WTC11 (cell line): ENCODE measurements at places on chromosomes 6 and 20. TPM values are rescaled to one million over a fixed set of nuclear protein-coding genes. Genes with fewer than 3 reads are reported as not detected.

- DNase-seq = peak; percentile 38
Observed at GRCh38 chr6:131952886-131953509, 1.8 kb upstream of the CCN2 start.

- DNase-seq = no peak
Observed at GRCh38 chr6:28978133-28978491, 27.0 kb downstream of the ZNF311 start.

DNA sequence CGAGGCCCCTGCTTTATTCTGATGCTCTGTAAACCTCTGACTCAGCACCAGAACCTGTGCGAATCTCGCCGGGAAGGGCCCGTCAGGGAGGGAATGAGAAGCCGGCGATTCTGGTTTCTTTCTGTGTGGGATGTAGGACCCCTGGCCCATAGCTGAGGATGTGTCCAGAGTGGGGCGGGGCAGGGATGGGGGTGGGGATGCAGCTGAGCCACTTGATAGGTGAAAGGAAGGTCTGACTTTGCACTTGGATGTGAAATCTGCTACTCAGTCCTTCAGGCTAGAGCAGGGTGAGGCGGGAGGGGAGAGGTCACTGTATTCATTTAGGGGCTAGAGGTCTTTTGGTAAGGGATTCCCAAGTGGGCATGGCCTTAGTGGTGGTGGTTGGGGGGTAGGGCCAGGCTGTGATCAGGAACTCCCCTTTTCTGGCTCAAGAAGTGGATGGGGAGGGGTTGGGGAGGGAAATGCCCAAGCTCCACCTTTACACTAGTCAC lies 2.3 kb downstream of the TOX2 start:
- DNase-seq = no peak

DNA sequence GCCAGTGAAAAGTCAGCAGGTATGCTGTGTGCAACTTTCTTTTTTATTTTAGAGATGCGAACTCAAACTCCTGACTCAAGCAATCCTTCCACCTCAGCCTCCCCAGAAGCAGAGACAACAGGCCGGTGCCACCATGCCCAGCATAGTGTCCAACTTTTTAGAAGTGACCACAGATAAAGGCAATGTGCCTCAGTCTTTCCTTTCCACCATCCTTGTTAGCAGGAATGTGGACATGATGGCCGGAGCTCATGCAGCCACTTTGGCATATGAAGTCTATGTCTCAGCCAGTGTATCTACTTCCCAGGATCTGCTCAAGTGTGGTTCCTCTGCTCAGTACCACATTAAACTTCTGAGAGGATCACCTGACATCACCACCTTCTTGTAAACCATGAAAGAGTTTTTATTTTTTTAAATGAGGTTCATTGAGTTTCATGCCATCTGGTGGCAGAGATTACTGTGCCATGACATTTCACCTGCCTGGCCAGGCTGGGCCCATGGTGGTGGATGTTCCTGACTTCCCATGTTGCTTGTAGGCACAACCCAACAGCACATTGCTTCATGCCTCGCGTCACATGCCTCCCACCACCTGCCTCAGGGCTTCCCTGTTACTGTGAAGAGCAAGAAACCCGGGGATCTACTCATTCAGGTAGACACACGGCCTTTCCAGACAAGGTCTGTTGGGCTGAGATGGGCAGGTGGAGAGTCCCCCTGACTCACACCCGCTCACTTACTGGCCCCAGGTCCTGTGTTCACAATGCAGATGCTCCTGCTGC lies 216.5 kb downstream of the LY86 start:
- no peak for DNase-seq

DNA sequence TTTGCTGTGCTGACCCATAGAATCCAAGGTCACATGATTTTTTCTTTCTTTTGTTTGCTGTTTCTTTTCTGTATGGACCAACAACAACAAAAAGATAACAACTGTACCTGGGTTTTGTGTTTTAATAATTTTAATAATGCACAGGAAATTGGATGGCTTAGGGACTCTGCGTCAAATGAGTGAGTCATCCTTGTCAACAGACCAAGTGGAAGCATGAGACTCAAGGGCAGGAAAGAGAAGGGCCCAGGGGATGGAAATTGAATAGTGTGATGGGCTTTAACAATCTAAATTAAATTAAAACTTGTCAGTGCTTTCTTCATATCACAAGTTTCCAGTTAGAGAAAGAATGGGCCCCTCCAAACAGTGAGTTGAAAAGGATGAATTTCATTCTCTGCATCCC lies 413.0 kb downstream of the PREX1 start:
- DNase-seq = no peak

DNA sequence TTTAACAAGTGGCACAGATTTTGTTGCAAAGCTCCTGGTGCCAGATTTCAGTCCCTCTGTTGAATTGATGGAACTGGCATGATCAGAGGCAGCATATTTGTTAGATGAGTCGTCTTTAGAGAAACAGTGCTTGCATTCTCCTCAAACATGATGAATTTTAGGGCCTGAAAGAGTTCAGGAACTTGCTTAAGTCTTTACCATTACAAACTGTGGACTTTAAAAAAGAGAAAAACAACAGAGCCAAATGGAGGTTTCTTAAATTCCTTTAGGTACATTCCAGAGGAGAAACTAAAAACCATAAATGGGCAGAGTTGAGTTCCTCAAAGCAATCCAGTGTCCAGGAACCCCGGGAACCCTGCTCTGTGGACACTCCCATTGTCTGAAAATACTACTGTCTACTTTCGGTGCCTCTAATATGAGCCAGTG lies 2.5 kb downstream of the GTF2H5 start:
- no peak for DNase-seq

- no peak for DNase-seq
Observed at GRCh38 chr6:116282698-116283097, 3.0 kb upstream of the TSPYL1 start.

- DNase-seq = no peak
Observed at GRCh38 chr20:3380228-3381070, 27.0 kb downstream of the DNAAF9 start.

GRCh38 chr6:22764496-22764895 lies 195.1 kb downstream of the HDGFL1 start:
- no peak for DNase-seq

DNA sequence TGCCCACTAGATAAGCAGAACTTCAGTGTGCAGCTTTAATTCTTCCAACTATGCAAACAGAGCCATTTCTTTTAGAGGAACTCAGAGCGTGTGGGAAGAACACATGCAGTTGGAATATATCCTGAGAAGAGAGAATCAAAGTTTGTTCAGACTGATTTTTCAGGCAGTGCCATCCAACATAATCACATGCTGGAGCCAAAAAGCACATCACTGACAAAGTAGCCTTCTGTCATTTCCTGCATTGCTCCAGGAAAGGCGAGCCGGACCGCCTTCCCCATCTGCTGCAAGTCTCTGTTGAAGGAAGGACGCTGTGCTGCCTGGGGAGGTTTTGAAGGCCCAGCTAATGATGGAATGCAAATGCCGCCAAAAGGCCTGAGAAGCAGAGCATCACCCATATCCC lies 98.4 kb downstream of the DOK5 start:
- no peak for DNase-seq

GRCh38 chr6:101545191-101545590 lies 151.7 kb downstream of the GRIK2 start:
- no peak for DNase-seq

DNA sequence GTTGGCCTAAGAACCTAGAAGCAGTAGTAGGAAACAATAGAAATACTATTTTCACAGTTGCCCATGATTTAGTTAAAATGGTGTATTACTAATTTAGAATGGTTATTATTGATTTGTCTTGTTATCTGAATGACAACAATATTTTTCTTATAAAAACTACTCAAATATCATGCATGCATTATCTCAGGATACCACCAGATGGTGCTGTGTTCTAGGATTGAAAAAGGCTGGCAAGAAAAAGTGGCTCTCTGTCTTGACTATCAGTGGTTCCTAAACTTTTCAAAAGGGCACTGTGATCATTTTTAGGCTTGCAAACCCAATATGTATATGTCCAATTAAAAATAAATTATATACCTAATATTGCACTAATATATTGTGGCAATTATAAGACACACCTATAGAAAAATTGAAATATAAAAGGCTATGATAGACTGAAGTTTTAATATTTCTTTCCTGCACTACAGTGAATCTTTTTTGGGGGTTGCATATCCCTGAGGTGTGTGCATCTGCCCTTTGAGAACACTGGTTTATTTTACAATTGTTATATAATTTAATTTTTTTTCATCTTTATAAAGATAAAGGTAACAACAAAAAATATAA lies 131.7 kb upstream of the MLIP start:
- no peak for DNase-seq

DNA sequence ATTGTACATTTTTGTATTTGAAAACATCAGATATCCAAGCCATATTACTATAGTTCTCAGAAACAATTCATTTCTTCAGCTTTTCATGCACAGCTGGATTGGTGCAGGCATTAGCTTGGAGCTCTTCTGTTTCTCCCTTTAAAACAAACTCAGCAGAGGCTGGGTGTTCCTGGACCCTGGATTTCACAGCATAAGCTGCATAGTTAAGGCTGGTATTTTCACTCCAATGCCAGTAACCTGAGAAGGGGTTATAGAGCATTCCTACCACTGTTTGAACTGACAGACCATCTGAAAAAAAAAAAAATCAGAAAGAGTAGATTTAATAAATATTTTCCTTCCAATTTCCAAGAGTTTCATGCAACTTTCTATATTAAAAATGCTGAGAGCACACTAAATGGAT lies 20.1 kb upstream of the FAXC start:
- peak; percentile 16 for DNase-seq

- no peak for DNase-seq
Observed at GRCh38 chr6:41545247-41545702, 906 bp upstream of the FOXP4 start.

DNA sequence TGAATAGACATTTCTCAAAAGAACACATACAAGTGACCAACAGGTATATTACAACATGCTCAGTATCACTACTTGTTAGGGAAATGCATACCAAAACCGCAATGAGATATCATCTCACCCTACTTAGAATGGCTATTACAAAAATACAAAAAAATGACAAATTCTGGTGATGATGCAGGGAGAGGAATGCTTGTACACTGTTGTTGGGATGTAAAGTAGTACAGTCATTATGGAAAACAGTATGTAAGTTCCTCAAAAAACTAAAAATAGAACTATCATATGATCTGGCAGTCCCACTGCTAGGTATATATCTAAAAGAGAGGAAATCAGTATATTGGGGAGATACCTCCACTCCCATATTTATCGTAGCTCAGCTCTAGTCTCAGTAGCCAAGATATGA lies 10.9 kb upstream of the SLC17A5 start:
- DNase-seq = no peak

PKIB gene
- 24.6 to 26.4 TPM (median 25.7 TPM) in 3 replicates for total RNA-seq

GRCh38 chr20:24694157-24694726 lies 224.8 kb downstream of the SYNDIG1 start:
- no peak for DNase-seq

CNKSR3 gene
- 3.9 to 5.7 TPM (median 4.0 TPM) in 3 replicates for total RNA-seq

CEP162 gene
- 7.6 to 8.3 TPM (median 7.9 TPM) in 3 replicates for total RNA-seq

DNA sequence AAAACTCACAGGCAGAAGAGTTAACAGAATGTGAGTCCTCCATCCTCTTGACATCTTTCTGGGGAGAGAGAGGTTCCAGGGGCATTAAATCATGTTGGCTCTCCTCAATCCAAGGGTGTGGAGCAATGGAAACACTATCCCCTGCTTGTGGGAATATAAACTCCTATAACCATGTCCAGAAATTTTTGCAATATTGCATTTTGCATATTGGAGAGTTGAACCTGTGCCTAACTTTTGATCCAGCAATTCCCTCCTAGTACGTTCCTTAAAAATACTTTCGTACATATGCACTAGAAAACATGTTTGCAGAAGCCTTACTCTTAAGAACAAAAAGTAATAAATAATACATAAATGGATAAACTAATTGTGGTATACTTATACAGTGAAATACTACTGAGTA lies 56.3 kb upstream of the FAM184A start:
- DNase-seq = no peak

PLEKHG1 gene
- total RNA-seq = 2.6 to 3.5 TPM (median 2.7 TPM) in 3 replicates

DCDC2 gene
- total RNA-seq = 1.4 to 3.2 TPM (median 1.8 TPM) in 3 replicates

DNA sequence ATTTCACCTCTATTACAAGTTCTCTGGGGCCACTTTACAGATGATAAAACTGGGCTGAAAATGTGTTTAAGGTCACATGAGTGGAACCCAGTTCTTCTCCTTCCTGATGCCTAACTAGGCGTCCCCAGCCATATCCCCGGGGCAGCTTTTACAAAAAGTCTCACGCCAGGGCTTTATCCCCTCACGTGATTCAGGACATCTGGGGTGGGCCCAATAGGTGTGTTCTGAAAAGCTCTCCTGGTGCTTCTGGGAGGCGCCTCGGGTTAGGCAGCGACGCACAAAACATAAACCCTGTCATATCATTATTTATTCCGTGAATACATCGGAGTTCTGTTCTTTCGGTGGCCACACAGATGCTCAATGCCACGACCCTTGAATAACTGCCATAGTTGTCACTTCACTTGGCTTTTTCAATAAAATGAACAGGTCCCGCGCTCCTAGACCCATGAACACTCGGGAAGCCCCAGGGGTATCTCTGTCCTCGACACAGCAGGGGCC lies 32.1 kb downstream of the SF3B5 start:
- no peak for DNase-seq

DNA sequence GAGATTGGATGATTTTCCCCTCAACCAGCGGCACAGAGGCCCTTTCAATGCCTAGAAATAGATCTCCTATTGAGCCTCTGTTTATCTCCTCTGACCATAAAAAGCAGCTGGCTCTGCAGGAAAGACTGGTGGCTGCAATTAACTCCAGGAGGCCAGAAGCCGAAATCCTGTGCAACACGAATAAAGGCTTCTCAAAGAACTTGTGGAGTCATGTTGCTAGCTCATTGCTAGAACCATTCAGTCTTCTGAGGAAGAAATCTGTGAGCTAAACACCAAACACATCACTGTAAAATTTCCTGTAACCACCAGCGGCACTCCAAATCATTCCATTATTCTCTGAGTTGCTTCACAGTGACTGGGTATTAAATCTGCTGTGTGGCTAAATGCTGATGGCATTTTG lies 49.1 kb upstream of the TPD52L1 start:
- DNase-seq = no peak

ACTR5 gene
- total RNA-seq = 9.8 to 12.0 TPM (median 11.5 TPM) in 3 replicates

DNA sequence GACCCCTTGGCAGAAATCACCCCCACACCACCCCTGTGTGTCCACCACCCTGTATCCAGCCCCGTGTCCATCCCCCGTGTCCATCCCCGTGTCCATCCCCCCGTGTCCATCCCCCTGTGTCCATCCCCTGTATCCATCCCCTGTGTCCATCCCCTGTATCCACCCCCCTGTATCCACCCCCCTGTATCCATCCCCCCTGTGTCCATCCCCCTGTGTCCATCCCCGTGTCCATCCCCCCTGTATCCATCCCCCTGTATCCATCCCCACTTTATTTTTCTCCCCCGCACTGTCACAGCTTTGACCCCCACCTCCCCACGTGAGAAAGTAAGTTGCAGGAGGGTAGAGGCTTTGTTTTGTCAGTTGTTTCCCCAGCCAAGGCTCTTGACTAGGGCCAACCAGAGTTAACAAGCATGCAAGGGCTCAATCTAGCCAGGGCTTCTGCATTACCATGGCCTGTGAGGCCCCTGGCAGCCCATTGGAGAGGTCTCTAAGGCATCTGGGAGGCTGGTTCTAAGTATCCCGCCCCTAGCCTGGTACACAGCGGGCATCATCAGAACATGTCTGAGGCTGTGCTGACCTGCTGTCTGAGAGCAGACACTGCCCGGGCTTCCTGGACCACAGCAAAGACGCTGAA lies 18.1 kb upstream of the SIRPA start:
- DNase-seq = no peak

GRCh38 chr20:7264137-7264536 lies 496.7 kb downstream of the BMP2 start:
- DNase-seq = no peak

GRCh38 chr20:58137651-58138265 lies 90.7 kb downstream of the ANKRD60 start:
- no peak for DNase-seq
